ENCODE measurements at places on chromosomes 3 and 15. TPM values are rescaled to one million over a fixed set of nuclear protein-coding genes. Genes with fewer than 3 reads are reported as not detected.

GRCh38 chr15:73325191-73325861 is 43.4 kb downstream of the HCN4 start:
- peak; percentile 10 for DNase-seq

GRCh38 chr3:110077093-110077492 is 739.7 kb upstream of the DPPA4 start:
- no peak for DNase-seq

DNA sequence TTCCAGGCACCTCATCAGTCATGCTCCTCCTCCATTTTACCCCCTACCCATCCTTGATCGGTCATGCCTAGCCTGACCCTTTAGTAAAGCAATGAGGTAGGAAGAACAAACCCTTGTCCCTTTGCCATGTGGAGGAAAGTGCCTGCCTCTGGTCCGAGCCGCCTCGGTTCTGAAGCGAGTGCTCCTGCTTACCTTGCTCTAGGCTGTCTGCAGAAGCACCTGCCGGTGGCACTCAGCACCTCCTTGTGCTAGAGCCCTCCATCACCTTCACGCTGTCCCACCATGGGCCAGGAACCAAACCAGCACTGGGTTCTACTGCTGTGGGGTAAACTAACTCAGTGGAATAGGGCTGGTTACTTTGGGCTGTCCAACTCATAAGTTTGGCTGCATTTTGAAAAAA is 52.6 kb downstream of the CAPN3 start:
- DNase-seq: no peak

- DNase-seq: no peak
These were observed 126.3 kb downstream of the DMXL2 start for GRCh38 chr15:51496246-51496645.

GRCh38 chr3:72696815-72697214 is 151.4 kb downstream of the SHQ1 start:
- no peak for DNase-seq

PTH1R gene
- 4.9 TPM for total RNA-seq

CCR1 gene
- not detected for total RNA-seq
